ENCODE measurements at places on chromosomes 7 and 10.

- DNase-seq: no peak
Measured at GRCh38 chr10:472241-472910, 217.1 kb downstream of the DIP2C start.

- peak; percentile 68 for DNase-seq
Measured at GRCh38 chr10:93816123-93816747, 58.5 kb downstream of the LGI1 start.

DNA sequence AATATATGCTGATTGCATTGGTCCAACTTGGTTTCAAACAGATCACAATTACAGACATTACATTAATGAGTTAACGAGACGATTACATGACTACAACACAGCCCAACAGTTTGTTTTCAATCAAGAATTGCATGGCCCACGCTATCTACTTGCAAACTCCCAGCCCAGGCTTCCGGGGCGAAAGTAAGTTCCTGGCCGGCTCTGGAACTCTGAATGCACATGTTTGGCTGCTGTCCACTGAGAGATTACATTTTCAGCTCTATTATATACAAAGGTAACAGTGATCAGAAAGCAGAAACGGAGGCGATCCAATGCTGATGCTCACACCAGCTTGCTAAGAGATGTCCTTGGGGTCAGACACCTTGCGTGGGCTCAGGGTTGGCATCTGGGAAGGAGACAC, 206.3 kb downstream of the FANK1 start:
- DNase-seq: peak; percentile 87

GRCh38 chr10:78779339-78779955, 289.3 kb upstream of the ZMIZ1 start:
- DNase-seq: no peak

DNA sequence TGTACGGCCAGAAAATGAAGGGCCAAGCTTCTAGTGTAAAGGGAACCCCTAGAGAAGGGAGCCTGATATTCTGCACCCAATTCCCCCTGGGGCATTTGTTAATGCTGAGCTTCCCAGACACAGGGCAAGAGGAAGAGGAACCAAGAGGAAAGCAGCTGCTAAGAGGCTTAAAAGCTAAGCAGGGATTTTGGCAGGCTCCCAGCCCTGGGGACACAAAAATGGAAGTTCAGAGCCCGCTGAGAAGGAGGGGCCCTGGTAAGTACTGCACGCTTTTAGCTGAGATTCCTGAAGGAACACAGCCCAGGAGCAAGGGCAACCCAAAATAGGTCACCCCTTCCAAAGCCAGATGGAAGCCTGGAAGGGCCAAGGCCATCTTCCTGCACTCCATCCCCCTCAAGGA, 387.3 kb upstream of the MGMT start:
- peak; percentile 91 for DNase-seq

- no peak for DNase-seq
Measured at GRCh38 chr7:79619216-79619615, 165.7 kb upstream of the MAGI2 start.

- DNase-seq: peak; percentile 9
Measured at GRCh38 chr7:132381742-132382472, 194.4 kb downstream of the PLXNA4 start.

DNA sequence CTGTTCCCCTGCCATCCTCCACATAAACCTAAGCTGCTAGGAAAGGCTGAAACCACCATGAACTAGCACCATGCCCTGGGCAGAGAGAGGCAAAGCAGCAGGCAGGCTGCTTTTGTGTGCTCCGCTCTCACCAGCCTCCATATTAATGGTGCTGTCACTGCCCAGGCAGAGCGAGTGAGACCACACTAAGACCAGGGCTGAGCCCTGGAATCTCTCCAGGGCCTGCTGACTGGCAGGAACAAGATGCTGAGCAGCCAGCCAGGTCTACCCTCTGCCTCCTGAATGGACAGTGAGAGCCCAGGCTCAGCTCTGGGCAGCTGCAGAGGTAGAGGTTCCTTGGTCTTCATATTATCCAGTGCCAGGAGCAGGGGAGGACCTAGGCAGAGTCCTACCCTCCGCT, 1.6 kb upstream of the CRHR2 start:
- DNase-seq: peak; percentile 54

GRCh38 chr7:91098566-91098965, 165.7 kb upstream of the FZD1 start:
- no peak for DNase-seq

DNA sequence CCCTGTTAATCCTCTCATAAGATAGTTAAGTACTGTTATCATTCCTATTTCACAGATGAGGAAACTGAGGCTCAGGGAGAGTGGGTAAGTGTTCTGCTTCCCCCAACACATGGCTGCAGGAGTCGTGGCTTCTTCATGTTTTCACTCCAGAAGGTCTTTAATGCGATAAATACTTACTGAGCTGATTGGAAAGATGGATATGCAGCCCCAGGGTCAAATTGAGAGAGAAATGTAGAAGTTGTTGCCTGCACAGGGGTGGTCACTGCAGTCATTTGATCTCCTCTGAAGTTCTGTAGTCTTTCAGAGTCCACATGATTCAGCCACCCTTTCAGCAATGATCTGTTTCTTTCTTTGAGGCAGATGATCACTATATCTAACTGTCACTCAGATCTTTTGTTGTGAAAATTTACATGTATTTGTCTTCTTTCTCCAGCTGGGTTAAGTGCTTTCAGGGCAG, 29.3 kb downstream of the CRCP start:
- no peak for DNase-seq

GRCh38 chr7:47405921-47406800, 175.8 kb downstream of the TNS3 start:
- peak; percentile 83 for DNase-seq

DNA sequence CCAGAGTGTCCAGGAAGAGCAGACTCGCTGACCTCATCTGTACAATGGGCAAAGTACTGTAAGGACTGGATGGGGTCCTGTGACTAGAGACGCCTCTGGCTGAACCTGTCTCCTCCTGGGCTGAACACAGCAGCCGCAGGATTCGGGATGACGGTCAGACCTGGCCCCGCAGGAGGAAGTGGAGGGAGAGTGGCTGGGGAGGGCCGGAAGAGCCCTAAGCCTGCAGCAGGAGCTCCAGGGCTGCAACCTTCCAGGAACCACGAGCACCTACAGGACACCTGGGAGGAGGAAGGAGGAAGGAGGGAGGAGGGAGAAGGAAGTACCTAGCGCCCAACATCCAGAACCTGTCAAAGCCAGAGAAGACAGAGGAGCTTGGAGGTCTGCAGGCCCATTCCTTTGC, 30.3 kb downstream of the TNRC18 start:
- DNase-seq: no peak

- DNase-seq: peak; percentile 15
Measured at GRCh38 chr10:104925232-104925851, 284.3 kb downstream of the SORCS3 start.

DNA sequence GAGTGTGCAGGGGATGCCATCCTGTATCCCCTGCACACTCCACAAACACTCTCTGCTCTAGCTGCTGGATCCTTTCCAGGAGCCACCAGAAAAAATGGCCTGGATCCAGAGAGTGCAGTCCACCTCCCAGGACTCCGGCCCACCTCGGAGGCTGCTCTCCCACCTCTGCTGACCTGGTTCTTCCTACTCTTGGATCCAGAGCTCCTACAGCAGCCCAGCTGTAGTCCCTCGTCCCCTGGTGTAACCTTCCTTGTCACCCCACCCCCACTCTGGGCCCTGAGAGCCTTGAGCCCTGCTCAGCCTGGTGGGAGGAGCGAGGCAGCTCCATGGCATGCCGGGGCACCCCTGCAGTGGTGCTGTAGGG, 54.4 kb downstream of the GOLGA7B start:
- DNase-seq: no peak

DNA sequence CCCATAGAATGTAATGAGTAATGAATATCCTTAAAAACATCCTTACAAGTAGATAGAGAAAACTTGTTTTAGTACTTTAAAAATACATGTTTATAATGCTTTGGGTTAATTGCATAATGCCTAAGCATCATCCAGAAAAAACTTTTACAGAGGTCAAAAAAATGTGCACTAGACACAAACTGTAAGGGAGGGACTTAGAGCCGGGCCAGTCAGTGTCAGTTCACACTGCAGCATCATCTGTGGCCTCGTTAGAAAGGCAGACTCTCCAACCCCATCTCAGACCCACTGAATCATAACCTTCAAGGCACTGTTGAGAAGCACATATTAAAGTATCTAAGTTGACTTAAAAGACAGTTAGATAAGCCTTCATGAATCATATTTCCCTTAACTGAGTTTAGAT, 230.1 kb upstream of the PRPS1L1 start:
- no peak for DNase-seq

DNA sequence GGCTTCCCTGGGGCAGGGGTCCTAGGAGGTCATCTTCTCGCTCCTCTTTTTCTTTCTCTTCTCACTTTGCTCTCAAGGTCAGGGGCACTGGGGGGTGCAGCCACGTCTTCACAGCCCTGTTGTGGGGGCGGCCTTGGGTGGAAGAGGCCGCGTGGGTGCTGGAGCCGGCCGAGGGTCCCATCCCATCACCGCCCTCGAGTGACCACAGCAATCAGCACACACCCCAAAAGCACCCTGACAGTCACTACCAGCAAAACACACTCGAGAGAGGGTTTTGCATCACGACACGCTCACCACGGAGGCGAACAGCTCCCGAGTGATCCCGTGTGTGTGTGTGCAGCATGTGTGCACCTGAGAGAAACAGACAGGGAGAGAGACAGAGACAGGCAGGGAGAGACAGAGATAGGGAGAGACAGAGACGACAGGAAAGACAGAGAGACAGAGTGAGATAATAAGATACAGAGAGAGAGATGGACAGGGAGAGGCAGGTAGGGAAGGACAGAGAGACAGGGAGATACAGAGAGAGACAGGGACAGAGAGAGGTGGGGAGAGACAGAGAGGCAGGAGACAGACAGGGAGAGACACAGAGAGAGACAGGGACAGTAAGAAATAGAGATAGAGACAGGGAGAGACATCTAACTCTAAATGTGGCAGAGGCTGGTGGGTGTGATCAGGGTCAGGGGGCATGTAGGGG, 100.9 kb downstream of the WDR37 start:
- no peak for DNase-seq

- peak; percentile 9 for DNase-seq
Measured at GRCh38 chr7:14305233-14305866, 315.9 kb upstream of the ETV1 start.

GRCh38 chr7:148492157-148492860, 98.3 kb upstream of the C7orf33 start:
- DNase-seq: no peak

- peak; percentile 84 for DNase-seq
Measured at GRCh38 chr10:23927576-23928325, 281.2 kb upstream of the KIAA1217 start.

GRCh38 chr7:90701771-90702170, 105.7 kb downstream of the CDK14 start:
- no peak for DNase-seq

DNA sequence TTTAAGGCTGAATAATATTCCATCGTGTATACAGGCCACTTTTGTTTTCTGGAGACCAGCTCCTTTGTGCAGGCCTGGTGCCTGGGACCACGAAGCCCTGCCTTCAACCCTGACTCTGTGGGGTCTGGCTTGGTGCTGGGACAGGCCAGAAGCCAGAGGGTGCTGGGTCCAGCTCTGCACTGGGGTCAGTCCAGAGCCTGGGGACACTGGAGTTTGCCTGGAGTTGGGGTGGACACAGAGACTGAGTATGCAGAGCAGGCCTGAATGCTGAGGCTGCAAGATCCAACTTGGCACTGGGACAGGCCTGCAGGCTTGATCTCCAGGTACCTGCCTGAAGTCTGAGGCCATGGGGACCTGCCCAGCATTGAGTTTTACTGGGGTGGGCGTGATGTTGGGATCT, 558.8 kb upstream of the CNTNAP2 start:
- peak; percentile 0 for DNase-seq

DNA sequence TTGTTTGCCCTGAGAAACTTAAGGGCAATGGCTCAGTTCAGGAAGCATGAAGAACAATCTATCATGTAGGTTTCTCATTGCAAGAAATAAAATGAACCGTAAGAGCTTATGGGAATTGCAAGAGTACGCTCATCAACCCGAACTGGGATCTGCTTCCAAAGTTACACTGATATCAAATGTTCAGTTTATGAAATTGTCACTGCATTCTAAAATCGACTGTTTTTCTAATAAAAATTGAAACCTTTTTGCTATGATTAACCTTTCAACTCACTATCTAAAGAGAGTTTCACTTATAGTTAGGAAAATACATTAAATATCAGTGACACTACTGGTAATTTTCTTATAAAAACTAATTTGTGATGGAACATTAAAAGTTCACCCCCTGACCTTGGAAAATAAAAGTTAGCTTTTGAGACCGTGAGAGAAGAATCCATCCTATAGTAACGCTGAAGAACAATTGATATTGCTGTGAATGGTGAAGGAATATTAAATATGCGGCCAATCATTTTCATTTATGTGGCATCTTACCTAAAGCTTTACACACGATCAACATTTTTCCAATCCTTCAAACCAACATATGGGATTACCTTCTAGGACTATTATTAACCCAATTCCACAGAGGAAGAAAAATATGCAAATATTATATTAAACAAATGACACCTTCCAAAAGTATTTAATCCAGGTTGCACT, 2.2 kb downstream of the MEOX2 start:
- peak; percentile 89 for DNase-seq

GRCh38 chr10:13909516-13910258, 322.9 kb downstream of the PRPF18 start:
- DNase-seq: no peak

DNA sequence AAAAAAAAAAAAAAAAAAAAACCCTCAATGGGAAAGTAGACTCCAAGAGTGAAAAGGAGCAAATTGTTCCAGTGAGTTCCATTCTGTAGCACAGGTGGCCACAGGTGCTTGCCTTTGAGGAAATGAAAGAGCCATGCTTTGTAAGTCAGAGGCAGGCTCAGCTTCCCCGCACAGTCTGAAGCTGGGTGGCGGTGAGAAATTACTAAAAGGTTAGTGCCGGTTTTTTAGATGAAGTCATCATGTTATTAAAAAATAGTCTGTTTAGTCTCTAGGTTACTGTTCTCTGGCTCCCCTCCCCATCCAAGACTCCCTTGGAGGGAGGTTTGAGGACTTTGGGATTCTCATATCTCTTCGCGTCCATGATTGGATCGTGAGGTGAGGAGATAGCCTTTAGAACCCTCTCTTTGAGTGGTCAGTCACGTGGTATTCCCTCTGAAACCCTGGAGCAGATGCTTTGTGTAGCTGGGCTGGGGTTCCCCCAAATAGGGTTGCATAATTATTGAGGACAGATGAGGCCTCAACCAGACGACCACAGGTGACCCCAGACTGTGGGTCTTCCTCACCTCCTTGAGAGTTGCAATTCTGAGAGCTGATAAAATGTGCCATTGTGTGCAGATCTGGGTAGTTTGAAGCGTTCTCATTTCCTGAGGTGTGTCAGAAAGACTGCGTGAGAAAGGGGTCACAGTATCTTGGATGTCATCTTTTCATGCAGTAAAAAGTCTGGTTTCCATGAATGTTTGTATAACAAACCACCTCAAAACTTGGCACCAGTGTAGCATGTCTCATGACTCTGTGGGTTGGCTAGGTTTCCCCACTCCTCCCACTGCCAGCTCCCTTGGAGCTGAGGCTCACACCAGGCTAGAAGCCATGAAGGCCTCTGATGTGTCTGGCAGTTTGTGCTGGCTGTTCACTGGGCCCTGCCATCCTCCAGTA, 27.1 kb downstream of the OGDH start:
- peak; percentile 69 for DNase-seq

DNA sequence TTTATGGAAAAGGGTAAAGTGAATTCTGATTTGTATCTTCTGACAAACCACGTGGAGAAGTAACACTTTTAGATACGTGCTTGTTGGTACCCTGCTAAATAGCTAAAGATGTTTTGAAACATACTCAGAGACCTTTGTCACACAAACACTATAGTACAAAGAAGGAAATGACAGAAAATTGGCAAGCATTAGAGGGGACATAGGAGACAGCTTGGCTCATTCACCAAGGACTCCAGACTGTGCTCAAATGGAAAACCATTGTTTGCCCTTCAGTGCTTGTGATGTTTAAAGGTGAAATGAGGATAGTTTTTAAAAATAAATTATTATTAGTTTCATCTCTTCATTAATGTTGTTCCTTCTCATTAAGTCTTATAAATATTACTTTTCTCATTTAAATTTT, 34.0 kb upstream of the CD36 start:
- peak; percentile 20 for DNase-seq

Data from muscle of leg (tissue), 16 donors.